ENCODE measurements at places on chromosomes 5 and 9.

- peak; percentile 91 for DNase-seq
These were observed 142.0 kb upstream of the RGMB start for GRCh38 chr5:98631311-98632054.

GRCh38 chr5:8033261-8033660 is 164.3 kb downstream of the MTRR start:
- no peak for DNase-seq

DNA sequence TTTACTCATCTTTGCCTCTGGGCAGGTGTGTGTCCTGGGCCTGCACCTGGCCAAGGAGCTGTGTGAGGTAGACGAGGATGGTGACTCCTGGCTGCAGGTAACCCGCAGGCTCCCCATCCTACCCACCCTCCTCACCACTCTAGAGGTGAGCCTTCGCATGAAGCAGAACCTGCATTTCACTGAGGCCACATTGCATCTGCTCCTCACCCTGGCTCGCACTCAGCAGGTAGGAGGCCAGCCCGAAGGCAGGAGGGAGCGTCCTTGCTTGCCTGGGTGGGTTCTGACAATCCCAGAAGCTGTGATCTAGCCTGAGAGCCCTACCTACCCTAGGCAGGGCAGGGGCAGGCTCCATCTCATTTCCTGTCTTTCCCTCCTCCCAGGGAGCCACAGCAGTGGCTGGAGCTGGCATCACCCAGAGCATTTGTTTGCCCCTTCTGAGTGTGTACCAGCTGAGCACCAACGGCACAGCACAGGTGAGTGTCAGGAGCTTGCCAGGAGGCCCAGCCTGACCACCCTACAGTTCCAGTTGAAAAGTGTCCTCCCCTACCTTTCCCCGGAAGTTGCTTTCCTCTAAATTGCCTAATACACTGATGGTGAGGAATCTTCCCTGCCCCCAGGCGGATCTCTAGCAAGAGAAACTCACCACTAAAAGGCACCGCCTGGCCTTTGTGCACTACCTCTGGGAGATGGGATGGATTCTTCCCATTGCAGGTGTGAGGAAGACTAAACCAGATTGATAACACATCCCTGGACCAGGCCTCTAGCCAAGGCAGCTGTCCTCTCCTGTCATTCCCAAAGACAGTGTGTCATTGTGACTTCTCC is 26.4 kb downstream of the SH3GLB2 start:
- DNase-seq: no peak

- no peak for DNase-seq
These were observed 112.8 kb upstream of the HMHB1 start for GRCh38 chr5:143699121-143699520.

DNA sequence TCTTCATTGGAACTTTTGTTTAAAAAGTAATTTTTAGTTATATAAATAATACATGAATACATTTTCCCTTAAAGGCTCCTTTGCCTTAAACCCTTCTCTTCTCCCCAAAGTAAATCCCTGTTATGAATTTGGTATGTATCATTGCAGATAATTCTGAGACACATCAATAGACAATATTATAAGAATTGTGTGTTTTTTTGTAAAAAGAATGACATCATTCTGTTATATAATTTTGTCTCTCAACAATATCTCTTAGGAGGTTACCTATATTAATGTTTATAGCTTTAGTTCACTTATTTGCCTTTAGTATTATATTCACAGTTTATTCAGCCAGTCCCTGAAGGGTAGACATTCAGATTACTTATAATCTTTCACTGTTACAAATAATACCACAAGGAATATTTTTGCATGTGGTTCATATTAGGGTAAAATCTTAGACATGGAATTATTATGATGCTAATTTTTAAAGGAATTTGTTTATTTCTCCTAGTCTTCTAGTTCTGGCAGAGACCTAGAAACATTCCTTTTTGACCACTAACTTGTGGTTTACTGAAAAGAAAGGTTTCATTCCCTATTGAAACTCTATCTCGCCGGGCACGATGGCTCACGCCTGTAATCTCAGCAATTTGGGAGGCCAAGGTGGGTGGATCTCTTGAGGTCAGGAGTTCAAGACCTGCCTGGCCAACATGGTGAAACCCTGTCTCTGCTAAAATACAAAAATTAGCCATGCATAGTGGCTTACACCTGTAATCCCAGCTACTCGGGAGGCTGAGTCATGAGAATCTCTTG is 105.6 kb downstream of the KCTD16 start:
- no peak for DNase-seq

- DNase-seq: peak; percentile 7
These were observed 167.1 kb downstream of the NIPBL start for GRCh38 chr5:37043693-37044092.

DNA sequence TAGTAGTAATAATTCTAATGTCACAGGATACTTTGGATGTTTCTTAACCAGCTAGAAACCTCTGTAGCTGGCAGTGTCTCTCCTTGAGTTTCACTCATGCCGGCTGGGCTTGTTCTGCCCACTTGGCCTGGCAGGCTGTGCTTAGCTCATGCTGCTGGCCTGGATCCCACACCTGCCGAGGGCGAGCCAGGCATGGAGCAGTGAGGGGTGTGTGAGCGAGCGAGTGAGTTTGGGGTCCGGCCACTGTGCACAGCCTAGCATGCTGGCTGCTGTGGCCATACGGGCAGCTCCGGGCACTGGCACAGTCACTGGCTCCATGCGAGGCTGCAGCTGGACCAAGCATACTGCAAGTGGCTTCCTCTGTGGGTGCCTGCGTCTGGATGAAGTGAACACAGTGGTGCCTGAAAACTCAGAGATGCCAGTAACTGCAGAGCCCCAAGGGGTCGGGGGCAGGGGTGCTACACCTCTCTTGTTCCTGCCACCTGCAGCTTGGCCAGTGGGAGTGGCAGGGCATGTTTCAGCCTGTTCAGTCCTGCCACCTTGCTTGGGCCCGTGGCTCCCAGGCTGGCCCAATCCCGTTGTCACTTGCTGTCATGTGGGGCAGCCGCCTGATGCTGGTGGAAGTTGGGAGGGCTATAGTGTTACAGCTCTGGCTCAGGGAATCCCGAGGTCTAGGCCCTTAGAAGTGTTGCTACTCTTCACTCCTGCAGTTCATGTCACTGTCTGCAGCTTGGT is 9.9 kb downstream of the FSD1L start:
- no peak for DNase-seq

- DNase-seq: no peak
These were observed 10.3 kb upstream of the SLC6A18 start for GRCh38 chr5:1214936-1215220.

DNA sequence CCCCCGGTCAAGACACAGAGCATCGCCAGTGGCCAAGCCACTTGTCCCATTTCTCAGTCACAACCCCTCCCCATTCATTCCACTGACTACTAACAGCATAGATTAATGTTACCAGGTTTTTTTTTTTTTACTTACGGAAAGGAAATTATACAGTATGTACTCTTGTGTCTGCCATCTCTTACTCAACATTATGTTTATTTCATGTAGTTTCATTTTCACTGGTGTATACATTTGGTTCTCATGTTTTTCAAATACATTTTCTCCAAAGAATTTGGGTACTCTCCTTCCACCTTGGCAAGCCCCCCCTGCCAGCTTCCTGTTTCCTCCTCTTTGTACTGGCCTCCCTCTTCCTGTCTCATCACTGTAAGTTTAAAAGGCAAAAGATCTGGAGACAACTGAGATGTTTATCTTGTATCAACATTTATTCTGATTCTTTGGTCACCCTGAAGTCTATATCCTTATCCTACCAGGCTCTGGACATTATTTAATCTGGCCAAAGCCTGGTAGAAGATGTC is 207.3 kb downstream of the SAXO1 start:
- DNase-seq: no peak

- no peak for DNase-seq
These were observed 58.4 kb downstream of the UGCG start for GRCh38 chr9:111955048-111955447.

DNA sequence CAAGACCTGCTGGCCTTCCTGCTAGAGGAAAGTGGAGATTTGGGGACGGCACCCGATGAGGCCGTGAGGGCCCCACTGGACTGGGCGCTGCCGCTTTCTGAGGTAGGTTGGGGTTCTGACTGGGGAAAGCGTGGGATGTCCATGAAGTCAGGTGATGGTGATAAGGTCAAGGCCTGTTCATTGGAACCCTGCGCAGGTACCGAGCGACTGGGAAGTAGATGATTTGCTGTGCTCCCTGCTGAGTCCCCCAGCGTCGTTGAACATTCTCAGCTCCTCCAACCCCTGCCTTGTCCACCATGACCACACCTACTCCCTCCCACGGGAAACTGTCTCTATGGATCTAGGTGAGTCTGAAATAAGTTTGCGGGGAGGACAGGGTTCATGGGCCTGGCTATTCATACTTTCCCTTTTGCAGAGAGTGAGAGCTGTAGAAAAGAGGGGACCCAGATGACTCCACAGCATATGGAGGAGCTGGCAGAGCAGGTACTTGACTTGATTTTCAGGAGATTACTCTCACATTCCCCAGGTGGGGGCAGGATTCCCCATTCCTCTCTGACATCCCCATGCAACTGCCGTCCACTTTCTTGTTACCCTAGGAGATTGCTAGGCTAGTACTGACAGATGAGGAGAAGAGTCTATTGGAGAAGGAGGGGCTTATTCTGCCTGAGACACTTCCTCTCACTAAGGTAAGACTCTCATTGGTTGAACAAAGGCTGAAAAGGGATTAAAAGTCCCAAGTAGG is 505 bp downstream of the CREB3 start:
- peak; percentile 62 for DNase-seq

GRCh38 chr9:98109052-98109451 is 10.0 kb downstream of the TRIM14 start:
- DNase-seq: no peak

DNA sequence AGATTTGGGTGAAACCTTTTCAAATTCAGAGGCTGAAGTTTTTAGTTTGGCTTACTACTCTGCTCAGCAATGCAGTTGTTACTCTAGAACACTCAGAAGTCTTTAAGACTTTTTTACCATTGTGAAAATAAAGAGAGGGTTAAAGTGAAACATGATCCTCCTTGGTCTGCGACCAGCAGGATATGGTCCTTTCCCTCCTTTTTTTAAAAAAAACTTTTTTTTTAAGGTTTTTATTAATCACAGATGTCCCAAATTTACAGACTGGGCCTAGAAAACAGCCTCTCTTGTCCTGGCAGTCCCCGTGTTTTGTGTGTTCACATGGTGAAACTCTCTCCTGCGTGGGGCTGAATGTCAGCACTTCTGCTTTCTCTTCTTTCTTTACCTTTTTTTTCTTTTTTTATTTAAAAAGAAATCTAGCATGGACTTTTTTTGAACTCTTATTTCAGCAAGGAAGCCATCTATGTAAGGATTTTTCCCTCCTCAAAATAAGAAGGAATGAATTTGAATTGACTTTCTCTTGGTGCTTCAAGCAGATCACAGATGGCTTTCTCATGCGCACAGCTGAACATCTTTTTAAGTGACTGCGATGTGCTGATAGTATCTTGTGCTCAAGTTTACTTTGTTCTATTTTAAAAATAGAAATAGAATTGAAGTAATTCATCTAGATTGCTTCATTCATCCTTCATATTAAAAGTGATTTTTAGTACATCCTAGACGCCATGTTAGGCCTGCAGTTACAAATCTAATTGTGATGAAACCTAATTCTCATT is 128.7 kb upstream of the OTULINL start:
- peak; percentile 84 for DNase-seq

- no peak for DNase-seq
These were observed 13.6 kb upstream of the MTMR12 start for GRCh38 chr5:32326216-32326772.

DNA sequence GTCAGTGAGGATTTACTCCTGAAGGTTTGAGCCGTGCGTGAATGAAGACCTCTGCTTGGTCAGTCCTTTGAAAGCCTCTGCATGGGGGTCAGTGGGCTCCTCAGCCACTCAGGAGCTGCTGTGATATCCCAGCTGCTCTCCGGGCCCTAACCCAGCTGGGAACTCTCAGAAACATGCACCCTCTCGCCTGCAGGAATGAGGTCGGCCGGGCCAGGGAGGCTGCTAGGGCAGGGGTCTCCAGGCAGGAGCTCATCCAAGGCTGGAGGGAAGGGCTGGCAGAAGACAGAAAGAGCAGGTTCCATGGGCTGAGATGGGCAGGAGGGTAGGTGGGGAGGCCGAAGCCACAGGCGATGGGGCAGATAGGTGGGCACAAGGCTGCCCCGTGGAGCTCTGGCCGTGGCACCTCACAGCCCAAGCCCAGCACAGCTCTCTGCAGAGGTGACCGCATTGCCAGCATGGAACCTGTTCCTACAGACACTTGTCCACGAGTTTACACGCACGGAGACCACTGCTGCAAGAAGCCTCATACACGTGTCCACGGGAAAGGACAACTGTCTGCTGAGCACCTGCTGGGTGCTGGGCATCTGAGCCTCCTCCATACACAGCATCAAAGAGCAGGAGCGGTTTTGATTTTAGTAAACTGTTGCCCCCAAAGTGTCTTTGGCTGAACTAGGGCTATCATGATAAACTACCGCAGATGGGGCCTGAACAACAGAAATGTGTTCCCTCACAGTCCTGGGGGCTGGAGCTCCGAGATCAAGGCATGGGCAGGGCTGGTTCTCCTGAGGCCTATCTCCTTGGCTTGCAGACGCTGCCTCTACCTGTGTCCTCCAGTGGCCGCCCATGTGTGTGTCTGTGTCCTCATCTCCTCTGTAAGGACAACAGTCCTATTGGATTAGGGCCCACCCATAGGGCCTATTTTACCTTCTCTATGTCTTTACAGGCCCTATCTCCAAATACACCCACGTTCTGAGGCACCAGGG is 85.2 kb upstream of the ADAMTS2 start:
- DNase-seq: no peak

DNA sequence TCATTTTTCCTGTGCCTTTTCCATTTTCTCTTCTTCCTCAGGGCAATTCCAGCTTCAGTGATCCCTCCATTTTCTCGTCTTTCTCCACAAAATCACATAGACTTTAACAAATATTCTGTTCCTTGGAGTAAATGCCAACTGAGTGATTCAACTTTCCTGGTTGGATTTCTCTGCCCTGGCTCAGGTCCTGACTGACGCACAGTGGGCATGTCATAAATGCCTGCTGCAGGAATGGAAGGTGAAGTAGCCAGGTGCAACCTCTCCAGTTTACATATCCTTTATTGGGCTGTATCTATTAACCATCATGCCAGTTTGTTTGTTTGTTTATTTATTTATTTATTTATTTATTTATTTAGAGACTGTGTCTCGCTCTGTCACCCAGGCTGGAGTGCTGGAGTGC is 95.1 kb downstream of the MEF2C start:
- no peak for DNase-seq

- no peak for DNase-seq
These were observed 17.6 kb upstream of the SNX2 start for GRCh38 chr5:122757285-122757684.

GRCh38 chr9:135330685-135331590 is 148.6 kb upstream of the PPP1R26 start:
- no peak for DNase-seq

- DNase-seq: peak; percentile 91
These were observed 243.8 kb downstream of the CSNK1G3 start for GRCh38 chr5:123755653-123756317.

- peak; percentile 76 for DNase-seq
These were observed 99.9 kb downstream of the GTF3C4 start for GRCh38 chr9:132769906-132770769.

- no peak for DNase-seq
These were observed 367.3 kb upstream of the C9orf72 start for GRCh38 chr9:27940535-27940934.

- DNase-seq: no peak
These were observed 888 bp downstream of the ADAMTSL2 start for GRCh38 chr9:133535306-133535877.

Measured in fibroblast of skin of scalp (primary cell).